ENCODE measurements at places on chromosomes 16 and 17.
A peak's percentile ranks its signal among the peaks of the same experiment; 100 is the strongest.

- no peak for DNase-seq
Observed at GRCh38 chr17:63798572-63799106, 24.7 kb downstream of the DDX42 start.

GRCh38 chr17:28057731-28058246, 15.3 kb downstream of the NLK start:
- no peak for DNase-seq

- no peak for DNase-seq
Observed at GRCh38 chr16:2209258-2210008, 1.2 kb downstream of the BRICD5 start.

DNA sequence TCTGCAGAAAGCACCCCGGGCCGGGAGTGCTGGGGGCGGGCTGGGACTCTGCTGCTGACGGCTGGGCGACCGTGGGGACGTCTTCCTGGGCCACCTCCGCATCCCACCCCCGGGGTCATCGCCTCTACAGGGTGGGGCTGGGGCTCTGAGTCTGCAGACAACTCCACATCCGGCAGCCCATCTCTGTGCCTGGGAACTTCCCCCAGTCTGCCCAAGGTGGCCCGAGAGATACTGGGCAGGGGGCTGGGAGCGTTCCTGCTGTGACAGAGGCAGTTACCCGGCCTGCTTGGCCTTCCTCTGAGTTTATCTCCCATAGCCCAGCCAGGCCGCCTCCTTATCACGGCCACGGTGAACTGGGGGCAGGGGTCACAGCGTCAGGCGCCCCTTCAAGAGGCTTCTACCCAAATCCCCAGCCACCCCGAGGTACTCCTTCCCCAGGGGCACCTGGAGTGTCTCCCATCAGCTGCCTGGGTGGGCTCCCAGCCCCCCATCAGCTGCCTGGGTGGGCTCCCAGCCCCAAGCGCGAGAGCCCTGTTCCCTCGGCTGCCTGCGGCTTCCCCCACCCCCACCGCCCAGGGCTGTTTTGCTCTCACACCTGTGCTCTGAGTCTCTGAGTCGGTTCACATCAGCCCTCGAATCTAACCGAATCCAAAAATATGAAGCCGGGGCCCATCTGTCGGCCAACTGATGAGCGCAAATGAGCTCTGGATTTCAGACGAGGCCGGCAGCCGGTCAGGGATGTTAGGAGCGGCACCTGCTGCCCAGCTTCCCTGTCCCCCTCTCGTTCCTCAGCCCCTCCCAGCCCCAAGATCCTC, 15.6 kb upstream of the CBFA2T3 start:
- DNase-seq: no peak

- DNase-seq: peak; percentile 92
Observed at GRCh38 chr17:34980353-34980680, at the start of gene LIG3. Gene LIG3, plus strand, starts transcription at chr17:34980512. Its CDS starts 2,494 bp downstream, at chr17:34983006.

DNA sequence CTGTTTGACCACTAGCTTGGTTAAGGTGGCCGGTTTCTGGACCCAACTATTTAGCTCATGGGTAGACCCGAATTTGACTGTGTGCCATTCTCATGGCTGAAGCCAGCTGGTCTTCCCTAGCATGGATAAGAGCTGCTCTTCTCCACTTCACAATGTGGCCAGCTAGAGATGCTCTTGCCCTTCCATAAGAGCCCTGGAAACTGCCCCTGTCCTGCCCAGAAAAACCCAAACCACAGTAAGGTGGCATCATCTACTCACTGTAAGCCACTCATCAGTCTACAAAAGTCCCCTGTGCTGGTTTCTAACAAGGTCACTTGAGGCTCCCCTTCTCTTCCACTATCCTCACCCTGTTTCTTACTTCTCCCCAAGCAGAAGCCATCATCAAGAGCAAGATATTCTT, 165.1 kb downstream of the HS3ST2 start:
- DNase-seq: no peak

GRCh38 chr17:82151106-82151957, 53.3 kb upstream of the FASN start:
- no peak for DNase-seq

- DNase-seq: no peak
Observed at GRCh38 chr16:23874613-23875294, 39.0 kb downstream of the PRKCB start.

All from natural killer cell treated with Interleukin-12 subunit alpha and Interleukin-12 subunit beta and Interleukin-15 and Interleukin-18, amount 100 ng/mL, for 72 hours (primary cell).